Activated T-helper 9 cell treated with anti-CD3 and anti-CD28 coated beads, Interleukin-2, amount 50 U/mL, for 16 hours (primary cell): ENCODE measurements at places on chromosomes 16 and 17.
A peak's percentile ranks its signal among the peaks of the same experiment; 100 is the strongest.

GRCh38 chr17:73126716-73127473 is 34.4 kb upstream of the SLC39A11 start:
- DNase-seq = no peak

GRCh38 chr16:88703486-88704309 is 2.5 kb downstream of the RNF166 start:
- peak; percentile 57 for DNase-seq

DNA sequence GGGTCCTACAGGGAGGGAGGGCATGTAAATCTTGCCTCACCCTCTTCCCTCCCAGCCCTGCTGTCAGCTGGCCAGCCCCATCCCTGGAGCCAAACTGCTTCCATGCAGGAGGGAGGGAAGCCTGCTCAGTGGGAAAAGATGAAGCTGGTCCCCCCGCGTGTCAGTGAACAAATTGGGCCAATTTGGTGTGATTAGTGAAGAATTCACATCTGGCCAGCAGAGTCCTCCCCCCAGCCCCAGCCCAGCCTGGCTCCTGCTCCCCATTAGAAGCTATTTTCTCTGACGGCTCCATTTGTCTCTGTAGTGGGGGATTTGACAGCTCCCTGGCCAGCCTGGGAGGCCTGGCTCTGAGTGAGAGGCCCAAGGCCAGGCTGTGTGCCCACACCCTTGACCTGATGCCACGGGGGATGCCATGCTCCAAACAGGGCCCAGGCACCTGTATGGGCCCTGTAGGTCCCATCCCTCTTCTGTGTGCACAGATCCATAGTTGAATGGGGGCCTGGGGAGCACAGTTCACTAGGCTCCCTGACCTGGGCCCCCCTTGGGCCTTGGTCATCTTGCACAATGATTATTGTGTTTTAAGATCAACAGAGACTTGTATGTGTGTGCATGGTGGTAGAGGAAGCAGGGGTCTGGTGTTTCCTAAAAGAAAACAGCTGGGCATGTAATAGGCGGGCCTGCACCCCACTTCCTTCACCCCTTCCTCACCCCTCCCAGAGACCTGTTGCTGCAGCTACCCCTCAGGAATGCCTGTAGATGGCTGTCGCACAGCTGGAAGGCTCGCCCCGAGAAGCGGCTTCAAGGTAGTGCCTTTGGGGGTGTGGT is 50.7 kb upstream of the TAC4 start:
- DNase-seq = no peak

- DNase-seq = no peak
These were observed 55.4 kb upstream of the DNAJA2 start for GRCh38 chr16:47028767-47029377.

- DNase-seq = no peak
These were observed 6.1 kb downstream of the WDR81 start for GRCh38 chr17:1730326-1731193.

GRCh38 chr16:51939378-51939871 is 607.5 kb downstream of the TOX3 start:
- no peak for DNase-seq

DNA sequence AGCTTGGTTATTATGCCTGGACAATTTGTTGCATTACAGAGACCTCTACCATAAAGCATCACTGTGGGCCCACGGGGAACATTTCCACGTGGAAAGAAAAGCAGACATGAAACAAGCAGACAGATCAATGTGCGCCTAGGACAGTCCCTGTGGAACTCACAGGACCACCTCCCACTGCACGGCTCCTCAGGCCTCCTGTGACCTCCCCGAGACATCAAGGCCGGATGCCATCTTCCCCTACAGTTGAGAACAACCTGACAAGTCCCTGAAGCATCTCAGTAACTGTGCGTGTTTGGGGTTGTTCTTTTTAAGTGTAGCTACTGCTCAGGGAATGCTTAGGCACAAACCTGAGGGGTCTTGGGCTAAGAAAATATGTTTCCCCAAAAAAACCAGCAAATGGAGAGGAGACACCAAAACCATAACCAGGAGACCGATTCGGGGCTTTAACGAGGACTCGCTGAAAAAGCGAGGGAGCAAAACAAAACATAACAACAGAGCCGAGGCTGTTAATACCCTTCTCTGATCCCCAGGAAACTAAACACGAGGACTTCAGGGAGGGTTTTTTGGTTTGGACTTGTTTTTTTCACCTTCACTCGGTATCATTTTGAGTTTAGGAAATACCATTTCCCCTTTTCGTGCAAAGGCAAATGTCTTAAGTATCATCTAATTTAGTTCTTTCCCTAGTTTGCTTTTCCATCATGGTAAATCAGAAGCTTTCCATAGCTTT is 87.1 kb downstream of the CYTH1 start:
- DNase-seq = no peak
